ENCODE measurements at places on chromosomes 6 and 20. TPM values are rescaled to one million over a fixed set of nuclear protein-coding genes. Genes with fewer than 3 reads are reported as not detected.
A peak's percentile ranks its signal among the peaks of the same experiment; 100 is the strongest.

DNA sequence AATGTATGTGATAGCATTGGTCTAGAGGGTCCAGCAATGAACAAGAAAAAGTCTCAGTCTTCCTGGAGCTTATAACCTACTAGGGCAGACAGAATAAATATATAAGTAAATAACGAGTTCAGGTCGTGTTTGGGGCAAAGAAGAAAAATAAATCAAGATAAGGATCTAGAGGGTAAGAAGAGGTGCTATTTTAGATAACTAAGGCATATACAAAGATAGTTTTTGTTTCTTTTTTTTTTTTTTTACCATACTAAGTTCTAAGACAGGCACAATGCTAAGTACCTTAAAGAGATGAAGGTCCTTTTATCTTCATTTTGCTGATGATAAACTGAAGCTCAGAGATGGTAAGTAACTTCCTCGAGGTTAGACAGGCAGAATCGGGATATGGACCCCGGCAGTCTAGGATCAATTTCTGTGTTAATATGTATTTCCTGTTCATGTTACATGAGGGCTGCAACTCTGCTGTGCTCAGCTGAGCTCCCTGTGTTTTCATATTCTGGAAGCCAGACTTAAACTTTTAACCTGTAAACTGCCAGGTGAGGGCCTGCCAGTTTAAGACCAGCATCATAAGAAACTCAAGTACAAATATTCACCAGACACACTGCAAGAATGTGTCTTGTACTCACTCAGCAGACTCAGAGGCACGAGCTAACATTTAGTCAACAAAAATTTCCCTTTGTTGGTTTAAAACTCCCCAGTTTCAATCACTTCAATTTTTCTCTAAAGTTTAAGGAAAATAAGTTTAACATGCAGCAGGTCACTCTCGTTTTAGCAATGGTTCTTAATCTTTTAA, 23.3 kb downstream of the SESN1 start:
- peak overlapping the region; percentile 34 for H3K4me3 ChIP-seq
- peaks cover 9% of the 10 kb centered on the region for H3K4me1 ChIP-seq

GRCh38 chr6:50924758-50925157, 106.1 kb downstream of the TFAP2B start:
- H3K4me3 ChIP-seq, result no peak overlapping the region
- no peaks in the 10 kb centered on the region for H3K4me1 ChIP-seq
- DNase-seq, result no peak
- H3K36me3 ChIP-seq, result no peaks in the 10 kb centered on the region
- no peak overlapping the region for H3K27ac ChIP-seq
- no peaks in the 10 kb centered on the region for H3K27me3 ChIP-seq

RBM38 gene
- 111 TPM for total RNA-seq

SOBP gene
- 0.35 TPM for total RNA-seq

ANGPT4 gene
- not detected for total RNA-seq

DNA sequence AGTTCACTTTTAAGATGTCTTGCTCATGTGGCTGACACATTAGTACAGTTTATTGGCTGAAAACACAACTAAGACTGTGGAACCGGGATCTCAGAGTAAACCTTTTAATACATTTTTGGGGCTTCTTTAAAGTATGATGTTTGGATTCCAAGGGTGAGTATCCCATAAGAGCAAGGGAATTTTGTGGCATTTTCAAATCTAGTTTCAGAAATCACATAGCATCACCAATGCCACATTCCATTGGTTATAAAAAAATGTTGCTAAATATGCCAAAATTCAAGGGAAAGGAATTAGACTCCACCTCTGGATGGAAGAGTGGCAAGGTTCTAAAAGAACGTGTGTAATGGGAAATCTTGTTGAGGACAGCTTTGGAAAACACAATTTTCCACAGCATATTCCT, 338.6 kb downstream of the COL12A1 start:
- H3K4me3 ChIP-seq, result no peak overlapping the region
- no peaks in the 10 kb centered on the region for H3K36me3 ChIP-seq
- H3K4me1 ChIP-seq, result no peaks in the 10 kb centered on the region
- no peak for DNase-seq

- no peaks in the 10 kb centered on the region for H3K27me3 ChIP-seq
- H3K4me3 ChIP-seq, result no peak overlapping the region
- DNase-seq, result no peak
- H3K27ac ChIP-seq, result no peak overlapping the region
- H3K4me1 ChIP-seq, result peaks cover 31% of the 10 kb centered on the region
These were observed 37.0 kb downstream of the PLCG1 start for GRCh38 chr20:41174373-41174772.

DNA sequence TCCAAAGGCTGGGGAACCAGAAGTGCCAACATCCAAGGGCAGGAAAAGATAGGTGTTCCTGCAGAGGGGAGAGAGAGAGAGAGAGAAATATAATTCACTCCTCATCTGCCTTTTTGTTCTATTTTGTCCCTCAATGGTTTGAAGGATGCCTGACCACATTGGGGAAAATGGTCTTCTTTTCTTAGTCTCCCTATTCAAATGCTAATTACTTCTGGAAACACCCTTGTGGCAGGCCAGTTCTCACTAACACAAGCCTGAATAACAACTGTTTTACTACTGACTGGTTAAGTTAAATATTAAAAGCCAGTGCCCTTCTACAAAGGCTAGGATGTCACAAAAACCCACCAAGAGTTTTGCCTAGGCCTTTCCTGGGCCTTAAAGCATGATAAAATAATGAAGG, 425.4 kb upstream of the HTR1E start:
- H3K4me1 ChIP-seq, result no peaks in the 10 kb centered on the region
- H3K36me3 ChIP-seq, result no peaks in the 10 kb centered on the region
- H3K27me3 ChIP-seq, result no peaks in the 10 kb centered on the region
- DNase-seq, result no peak

GRCh38 chr20:34753706-34754461, 49.7 kb downstream of the TP53INP2 start:
- no peaks in the 10 kb centered on the region for H3K27me3 ChIP-seq
- H3K4me1 ChIP-seq, result no peaks in the 10 kb centered on the region
- no peak overlapping the region for H3K4me3 ChIP-seq
- no peak for DNase-seq

- peak; percentile 43 for DNase-seq
- H3K4me3 ChIP-seq, result no peak overlapping the region
- no peak overlapping the region for H3K27ac ChIP-seq
- no peaks in the 10 kb centered on the region for H3K36me3 ChIP-seq
- no peaks in the 10 kb centered on the region for H3K4me1 ChIP-seq
- H3K27me3 ChIP-seq, result no peaks in the 10 kb centered on the region
These were observed 92.6 kb downstream of the RNGTT start for GRCh38 chr6:88870717-88871330.

NRSN2 gene
- total RNA-seq, result 1.3 TPM

GRCh38 chr6:5672581-5673011, 334.1 kb downstream of the NRN1 start:
- H3K36me3 ChIP-seq, result no peaks in the 10 kb centered on the region
- no peaks in the 10 kb centered on the region for H3K27me3 ChIP-seq
- H3K4me1 ChIP-seq, result peaks cover 34% of the 10 kb centered on the region
- no peak for DNase-seq
- H3K27ac ChIP-seq, result no peak overlapping the region

HELZ2 gene
- 68.2 TPM for total RNA-seq
